Brain (organoid and tissue), 16 donors: ENCODE measurements at places on chromosomes 7 and 10.
A peak's percentile ranks its signal among the peaks of the same experiment; 100 is the strongest.

GRCh38 chr7:134720091-134720935 lies 59.1 kb upstream of the CALD1 start:
- DNase-seq = peak; percentile 84

DNA sequence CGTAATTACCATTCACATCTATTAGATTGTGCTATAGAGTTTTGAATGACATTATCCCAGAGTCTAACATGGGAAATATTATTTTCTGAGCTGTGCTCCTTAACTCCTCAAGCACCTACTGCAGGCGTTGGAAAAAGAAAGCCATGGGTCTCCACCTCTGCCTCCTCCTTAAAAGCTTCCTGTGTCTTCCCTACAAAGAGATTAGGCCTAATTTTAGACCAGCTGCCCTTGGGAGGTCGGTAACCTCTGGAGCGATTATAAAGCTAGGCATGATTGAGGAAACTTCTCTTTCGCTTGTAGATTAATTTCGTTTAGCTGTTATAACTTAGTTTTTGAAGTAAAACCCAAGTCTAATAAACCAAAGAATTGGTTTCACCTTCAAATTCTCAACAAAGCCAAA lies 75.2 kb downstream of the PLXDC2 start:
- no peak for DNase-seq

DNA sequence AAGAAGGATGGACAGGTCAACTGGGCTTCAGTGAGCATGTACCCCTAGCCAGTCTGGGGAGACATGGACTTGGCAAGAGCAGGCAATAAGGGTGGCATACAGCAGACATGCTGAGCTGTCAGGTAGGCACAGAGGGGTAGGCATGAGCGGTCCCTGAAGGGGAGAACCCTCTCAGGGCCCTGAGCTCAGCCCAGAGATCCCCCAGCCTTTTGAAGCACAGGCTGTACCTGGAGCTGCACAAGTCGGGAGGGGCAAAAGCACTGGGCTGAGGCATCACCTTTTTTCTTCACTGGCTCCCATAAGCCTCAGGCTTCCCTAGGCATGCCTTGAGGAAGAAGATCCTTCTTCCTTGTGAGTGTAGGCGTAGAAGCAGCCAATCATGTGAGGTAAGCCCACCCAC lies 42.3 kb downstream of the ZNF727 start:
- no peak for DNase-seq

GRCh38 chr10:112811741-112812551 lies 138.1 kb upstream of the TCF7L2 start:
- peak; percentile 29 for DNase-seq

DNA sequence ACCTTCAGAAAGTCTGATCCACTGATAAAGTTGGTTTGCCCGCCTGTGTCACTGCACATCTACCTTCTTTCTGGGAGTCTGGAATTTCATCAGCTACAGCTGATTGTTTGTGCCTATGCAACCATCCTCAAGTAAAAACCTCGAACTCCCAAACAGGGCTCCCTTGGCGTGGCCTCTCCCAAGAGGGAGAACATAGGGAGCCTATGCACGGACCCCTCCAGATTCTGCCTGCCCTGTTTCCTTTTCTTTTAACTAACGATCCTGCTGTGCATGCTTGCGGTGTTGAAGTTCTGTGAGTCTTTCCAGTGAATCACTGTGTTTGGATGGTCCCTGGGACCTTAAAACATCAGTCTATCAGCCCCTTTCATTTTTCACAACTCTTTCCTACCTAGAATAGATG lies 226.9 kb upstream of the SEMA3D start:
- no peak for DNase-seq

DNA sequence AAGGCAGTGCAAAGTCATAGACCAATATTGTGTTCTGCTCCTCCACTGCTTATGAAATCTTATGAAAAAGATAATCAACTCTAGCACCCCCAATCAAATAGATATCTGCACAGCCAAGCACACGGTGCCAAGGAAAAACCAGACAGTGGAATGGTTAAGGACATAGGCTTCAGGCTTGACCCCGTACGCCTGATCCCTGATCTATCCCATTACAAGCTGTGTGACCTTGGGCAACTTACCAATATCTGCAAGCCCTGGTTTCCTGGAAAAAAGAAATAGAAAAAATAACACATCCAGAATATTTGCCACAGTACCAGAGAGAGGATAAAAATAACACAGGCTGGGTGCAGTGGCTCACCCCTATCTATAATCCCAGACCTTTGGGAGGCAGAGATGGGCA lies 56.9 kb downstream of the GRB10 start:
- DNase-seq = no peak

GRCh38 chr10:109219935-109220605 lies 703.2 kb downstream of the XPNPEP1 start:
- DNase-seq = no peak

GRCh38 chr10:72253578-72253977 lies 20.1 kb upstream of the DDIT4 start:
- no peak for DNase-seq

- no peak for DNase-seq
Observed at GRCh38 chr7:12490940-12491339, 79.6 kb upstream of the SCIN start.

DNA sequence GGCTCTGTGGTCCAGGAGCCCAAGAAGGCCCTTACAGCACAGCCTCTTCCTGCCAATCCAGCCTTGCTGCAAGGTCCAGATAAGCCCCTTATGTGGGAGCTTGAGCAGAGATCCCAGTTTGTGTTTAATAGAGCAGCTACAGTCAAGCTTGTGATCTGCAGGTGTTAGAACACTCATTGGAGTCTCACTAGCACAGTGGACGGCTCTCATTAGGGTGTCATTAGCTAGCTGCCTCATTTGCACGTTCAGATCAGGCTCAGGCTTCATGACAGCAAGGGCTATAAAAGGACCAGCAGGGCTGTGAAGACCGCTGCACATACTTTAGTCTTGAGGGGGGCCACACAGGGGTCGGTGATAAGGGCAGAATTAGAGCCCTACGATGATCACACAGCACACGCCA lies 443.2 kb downstream of the RPS24 start:
- DNase-seq = peak; percentile 26

- DNase-seq = no peak
Observed at GRCh38 chr7:142025896-142026295, 30.2 kb downstream of the MGAM start.

DNA sequence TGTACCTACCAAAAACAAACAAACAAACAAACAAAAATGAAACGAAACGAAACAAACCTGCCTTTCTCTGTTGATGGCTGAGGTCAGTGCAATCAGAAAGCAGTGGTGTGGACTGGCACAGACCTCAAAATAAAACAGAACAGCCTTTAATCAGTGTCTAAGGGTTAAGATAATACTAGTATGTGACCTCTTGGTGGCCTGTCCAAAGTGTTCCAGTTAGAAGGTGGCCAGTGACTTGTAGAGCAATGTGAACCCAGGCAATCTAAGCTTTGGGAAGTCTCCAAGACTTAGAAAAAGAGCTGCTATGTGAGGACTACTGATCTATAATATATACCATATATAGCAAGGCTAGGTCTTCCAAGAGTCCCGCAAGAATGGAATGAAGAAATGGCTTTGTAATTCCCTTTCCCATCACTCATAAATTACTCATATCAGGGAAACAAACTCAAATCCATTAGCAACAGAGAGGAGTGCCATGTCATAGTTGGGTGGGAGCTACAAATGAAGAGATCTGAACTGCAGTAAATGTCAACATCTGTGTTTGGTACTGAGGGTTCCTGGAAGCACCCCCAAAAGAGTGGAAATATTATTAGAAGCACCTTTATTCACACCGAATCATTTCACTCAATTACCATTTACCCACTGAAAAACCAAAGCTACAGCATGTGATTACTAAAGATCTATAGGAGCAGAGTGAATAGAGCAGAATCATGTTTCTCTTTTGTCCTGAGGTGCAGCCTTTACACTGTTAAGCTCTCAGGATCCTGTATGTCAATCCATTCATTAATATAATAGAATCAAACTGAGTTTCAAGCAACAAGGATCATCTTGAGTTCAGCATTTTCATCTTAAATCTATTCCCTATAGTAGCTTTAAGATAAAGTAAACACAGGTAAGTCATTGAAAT lies 28.0 kb downstream of the ABLIM1 start:
- peak; percentile 25 for DNase-seq

DNA sequence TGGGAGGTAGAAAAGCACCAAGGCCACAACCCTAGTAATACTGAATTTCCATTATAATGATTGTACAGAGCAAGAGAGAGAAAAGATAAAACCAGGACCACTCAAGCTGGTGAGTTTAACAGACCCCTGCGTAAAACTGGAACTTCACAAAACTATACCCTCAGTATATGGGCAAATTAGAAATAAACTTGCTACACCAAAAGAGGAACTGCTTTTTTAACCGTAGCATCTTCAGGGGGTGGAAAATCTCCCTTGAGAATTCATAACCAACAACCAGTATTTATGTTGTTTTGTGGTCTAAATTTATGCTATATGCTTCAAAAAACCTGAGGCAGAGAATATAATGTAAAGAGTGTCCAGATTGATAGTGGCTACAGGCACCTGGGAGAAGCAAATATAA lies 171.2 kb downstream of the SGMS1 start:
- DNase-seq = no peak

GRCh38 chr7:102890292-102890970 lies 22.4 kb upstream of the LRRC17 start:
- no peak for DNase-seq

DNA sequence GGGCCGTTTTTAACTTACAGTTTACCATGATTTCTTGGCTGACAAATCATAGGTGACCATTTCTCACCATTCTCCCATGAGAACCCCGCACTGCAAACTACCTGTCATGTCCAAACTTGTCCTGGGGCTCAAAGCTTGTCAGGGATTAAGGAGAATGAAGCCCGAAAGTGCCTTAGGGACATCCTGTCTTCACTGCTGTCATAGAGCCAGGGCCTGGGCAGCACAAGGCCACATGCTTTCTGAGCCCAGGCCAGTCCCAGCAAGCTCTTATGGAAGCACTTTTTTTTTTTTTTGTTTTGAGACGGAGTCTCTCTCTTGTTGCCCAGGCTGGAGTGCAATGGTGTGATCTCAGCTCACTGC lies 33.9 kb downstream of the CCM2 start:
- no peak for DNase-seq

DNA sequence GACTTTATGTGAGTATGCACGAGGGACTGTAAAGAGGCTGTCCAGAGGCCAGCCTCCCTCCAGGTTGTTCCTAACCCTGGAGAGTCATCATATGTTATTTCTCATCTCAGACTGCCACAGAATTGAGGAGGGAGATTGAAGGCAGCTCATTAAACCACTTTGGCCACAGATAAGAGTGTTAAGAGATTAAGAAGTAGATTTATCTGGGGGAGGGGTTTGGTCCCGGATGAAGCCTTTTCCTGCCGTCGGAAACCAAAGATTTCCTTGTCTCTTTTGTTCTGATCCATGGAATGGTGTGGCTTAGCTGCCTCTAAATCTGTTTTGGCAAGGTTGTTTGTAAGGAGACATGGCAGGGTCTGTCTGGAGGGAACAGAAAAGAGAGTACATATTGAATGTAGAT lies 338.8 kb downstream of the AUTS2 start:
- no peak for DNase-seq

GRCh38 chr7:22992874-22993840 lies 20.8 kb downstream of the HYCC1 start:
- DNase-seq = no peak

DNA sequence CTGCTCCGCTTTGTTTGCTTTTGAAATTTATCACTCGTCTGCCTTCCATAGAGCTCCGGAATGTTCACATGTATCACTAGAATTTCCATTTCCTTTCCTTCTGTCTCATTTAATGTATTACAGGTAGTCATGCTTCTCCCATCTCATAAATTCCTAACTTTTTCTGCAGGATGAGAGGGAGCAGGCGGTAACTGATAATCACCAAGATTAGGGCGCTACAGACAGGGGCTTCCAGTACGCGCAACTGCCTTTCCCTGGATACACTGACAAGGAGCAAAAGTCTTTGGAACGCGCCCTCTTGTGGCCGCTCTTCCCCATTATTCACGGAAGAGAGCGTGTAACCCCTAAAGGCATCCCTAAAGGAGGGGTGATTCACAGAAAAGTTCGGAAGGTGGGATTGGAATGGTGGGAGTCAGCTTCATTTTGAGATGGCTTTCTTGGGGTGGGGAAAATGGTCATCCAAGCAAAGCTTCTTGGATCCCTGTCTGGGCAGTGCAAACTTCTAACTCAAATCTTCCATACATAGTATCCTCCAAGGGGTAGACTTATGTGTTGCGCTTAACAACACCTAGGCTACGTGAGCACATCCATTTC lies 6.5 kb downstream of the INHBA start:
- DNase-seq = peak; percentile 89

DNA sequence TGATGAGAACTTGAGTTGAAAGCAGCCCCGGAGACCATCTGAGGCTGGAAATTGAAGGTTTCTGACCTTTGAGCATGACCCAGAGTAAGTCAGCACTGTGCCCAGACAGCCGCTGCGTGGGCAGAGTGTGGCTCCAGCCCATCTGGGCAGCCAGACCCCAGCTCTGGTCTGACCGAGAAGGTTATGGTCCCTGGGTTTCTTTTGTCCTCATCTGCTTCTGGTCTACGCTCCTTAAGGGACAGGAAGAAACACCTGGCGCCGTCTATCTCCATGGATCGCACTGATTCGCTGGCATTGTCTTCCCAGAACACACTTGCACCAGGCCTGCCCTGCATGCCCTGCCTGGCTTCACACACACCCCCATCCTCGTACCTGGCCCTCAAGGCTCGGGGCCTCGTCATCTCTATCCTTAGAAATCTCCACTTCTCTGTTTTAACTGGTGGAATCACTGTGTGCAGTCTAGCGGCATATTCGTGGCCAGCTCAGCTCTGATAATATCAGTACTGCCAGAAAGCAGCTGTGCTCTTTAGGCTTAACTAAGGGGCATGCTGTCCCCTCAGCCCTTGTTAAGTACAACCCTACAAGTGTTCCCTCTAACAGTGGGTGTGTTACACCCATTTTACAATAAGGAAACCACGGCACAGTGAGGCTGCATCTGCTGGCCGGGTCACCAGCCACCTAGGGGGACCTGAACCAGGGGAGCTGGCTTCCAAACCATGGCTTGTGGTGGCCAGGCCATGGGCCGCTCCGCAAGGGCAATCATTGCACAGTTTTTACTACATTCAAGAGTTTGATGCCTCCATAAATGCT lies 127.7 kb downstream of the ADCY1 start:
- DNase-seq = no peak

GRCh38 chr10:7538970-7539654 lies 127.7 kb downstream of the ITIH5 start:
- no peak for DNase-seq

DNA sequence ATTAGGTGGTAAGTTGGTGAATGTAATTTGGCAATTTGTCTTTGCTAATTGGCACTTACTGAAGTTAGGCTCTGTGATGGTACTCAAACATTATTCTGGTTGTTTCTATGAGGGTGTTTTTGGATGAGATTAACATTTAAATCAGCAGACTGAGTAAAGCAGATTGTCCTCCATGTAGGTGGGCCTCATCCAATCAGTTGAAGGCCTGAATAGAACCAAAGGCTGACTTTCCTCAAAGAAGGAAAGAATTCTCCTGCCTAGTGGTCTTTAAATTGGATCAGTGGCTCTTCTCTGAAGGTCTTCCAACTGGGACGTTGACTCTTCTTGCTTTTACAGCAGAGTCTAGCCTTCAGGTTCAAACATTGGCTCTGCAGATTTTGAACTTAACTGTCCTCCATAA lies 278.3 kb downstream of the KIF20B start:
- no peak for DNase-seq

GRCh38 chr10:110790913-110791506 lies 80.7 kb upstream of the PDCD4 start:
- DNase-seq = no peak
